ENCODE measurements at places on chromosomes 6 and 20.
A peak's percentile ranks its signal among the peaks of the same experiment; 100 is the strongest.

- DNase-seq = no peak
These were observed at the start of gene SLC2A10 for GRCh38 chr20:46709459-46710152. Gene SLC2A10 (plus strand): TSS chr20:46709649. CDS start chr20:46709737, 88 bp downstream.

- DNase-seq = no peak
These were observed 34.9 kb downstream of the DCDC2 start for GRCh38 chr6:24322924-24323323.

DNA sequence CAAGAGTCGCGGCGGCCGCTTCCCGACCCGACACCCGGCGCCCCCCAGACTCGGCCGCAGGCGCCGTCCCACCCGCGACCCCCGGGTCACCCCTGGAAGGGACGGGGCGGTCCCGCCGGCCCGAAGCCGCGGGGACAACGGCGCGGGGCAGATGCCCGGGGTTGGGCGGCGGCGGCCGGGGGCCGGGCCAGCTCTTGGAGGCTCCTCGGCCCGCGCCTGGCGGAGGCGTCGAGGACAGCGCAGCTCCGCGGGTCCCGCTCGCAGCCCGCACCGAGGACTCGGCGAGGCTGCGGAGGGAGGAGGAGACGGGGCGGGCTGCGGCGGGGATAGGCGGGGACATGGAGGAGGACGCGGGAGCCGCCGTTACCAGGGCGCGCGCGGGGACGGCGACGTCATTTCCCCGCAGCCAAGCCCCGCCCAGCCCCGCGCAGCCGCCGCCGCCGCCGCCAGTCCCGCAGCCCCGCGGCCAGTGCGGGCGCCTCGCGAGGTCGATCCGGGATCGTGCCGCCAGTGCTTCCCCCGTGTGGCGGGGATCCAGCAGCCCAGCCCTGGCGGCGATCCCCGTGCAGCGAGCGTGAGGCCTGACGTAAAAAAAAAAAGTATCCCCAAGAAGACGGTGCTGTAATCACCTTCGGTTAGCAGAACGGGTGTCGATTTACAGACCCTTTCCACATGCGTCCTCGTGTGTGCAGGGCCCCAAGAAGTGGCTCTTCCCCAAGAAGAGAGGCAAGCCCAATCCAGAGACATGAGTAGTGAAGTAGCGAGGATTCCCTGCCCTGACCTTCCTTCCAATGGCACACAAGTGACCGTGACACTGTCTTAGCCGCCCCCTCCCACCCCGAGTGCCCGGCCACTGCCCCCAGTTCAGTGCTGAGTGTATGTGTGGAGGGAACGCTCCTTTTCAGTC is at the start of gene FAM184A:
FAM184A (minus strand) TSS at position 289 of the 907 bp plus-strand sequence. CDS start 365 bp downstream, outside the sequence.
- no peak for DNase-seq

DNA sequence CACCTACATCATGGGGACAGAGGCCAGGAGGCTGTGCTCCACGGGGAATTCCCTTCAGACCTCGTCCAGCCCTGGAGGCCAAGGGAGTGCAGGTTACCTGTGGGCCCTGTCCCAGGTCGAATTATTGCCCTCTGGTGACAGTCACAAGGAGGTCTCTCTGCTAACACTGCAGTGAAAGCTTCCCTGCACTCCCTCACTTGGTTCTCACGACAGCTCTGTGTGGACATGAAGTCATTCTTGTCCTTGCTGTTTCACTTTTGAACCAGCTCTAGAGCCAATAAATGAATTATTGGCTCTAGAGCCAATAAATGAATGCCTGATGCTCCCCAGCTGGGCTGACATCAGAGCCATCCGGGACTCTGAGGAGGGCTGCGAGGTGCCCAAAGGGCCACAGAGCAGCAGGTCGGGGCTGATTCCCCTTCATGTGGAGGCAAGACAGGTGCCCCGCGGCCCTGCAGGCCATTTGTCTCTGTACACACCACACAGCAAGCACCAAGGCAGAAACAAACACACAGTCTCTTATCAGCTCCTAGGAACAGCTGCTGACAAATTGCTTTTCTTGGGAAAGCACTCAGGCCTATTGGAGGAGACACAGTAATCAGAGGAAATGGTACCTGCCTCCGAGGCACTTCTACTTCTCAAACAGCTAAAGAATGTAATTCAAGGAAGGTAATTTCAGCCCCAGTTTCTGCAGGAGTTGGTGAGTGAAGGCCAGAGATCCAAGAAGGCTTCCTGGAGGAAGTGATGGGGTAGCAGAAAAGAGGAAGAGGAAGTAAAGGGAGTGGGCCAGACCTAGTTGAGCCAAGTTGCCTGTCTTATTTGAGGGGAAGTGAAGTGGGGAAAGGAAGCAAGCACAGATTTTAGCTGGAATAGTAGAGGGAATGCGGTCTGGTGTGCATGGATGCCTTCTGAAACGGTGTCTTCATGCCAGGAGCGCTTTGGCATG is 27.5 kb upstream of the TBXT start:
- DNase-seq = no peak

DNA sequence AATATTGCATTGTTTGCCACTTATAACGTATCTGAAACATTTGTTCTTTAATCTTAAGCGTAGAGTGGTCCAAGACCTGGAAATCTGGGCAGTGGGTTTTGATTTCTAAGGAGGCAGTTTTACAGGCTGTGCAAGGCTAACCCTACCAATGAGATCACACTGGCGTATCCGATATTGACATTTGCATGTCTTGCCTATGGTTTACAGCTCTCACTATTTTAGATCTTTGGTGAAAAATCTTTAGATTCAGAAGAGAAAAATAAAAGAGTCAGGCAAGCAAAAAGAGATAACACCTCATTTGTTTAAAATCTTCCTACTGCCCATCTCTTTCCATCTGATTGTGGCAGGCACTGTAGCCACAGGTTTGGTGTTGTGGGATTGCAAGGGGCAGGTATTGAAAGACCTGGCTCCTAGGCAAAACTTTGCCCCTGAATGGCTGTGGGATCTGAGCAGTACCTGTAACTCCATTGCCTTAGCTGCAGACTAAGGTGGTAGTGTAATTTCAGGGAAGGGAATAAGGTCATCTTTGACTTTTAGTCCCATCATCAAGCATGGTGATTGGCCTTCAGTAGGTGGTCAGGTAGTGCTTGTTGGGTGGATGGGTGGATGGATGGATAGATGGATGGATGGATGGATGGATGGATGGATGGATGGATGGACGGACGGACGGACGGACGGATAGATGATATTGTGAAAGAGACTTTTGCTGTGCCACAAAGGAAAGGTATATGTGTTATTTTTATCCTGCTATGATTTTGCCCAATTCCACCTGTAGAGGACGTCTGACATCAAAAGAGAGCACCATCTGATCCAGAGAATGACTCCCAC is 1.9 kb downstream of the TNFAIP3 start:
- DNase-seq = no peak

DNA sequence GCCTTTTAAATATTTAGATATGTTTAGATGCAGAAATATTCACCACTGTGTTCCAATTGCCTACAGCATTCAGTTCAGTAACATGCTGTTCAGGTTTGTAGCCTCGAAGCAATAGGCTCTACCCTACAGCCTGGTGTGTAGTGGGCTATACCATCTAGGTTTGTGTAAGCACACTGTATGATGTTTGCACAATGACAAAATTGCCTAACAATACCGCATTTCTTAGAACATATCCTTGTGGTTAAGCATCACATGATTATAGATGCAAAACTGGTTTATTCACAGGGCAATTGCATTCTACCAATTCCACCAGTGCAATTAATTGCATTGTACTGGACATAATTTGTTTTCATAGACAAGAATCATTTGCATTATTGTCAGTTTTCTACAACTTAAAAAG is 7.9 kb upstream of the SLC22A16 start:
- DNase-seq = peak; percentile 20

GRCh38 chr6:6622501-6622900 is 34.0 kb downstream of the LY86 start:
- no peak for DNase-seq

GRCh38 chr20:62952373-62952967 is at the start of gene SLC17A9:
Gene SLC17A9 (plus strand): TSS chr20:62952709. CDS start chr20:62952831, 122 bp downstream.
- peak; percentile 26 for DNase-seq

DNA sequence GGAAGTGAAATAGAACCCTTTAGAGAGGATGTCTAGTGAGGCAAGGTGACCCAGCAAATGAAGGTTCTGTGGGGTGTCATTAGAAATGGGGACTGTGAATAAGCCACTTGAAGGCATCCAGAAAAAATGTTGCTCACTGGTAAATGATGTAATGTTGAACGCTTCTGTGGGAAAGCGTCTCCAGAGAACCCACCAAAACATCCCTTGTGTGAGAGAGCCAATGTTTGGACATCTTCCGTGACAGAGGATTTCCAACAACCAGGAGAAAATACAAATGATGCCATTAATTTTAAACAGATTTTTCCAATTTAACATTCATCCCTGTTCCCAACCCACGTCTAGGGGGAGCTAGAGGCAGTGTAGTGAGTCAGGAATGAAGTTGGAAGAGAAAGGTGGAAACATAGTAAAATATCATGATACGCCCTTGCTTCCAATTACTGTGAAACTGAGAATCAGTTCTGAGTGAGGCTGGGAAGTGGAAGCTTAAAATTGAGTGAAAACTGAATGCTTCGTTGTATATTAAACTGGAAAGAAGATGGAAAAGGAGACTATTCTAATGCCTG is 584.2 kb downstream of the CD109 start:
- no peak for DNase-seq

DNA sequence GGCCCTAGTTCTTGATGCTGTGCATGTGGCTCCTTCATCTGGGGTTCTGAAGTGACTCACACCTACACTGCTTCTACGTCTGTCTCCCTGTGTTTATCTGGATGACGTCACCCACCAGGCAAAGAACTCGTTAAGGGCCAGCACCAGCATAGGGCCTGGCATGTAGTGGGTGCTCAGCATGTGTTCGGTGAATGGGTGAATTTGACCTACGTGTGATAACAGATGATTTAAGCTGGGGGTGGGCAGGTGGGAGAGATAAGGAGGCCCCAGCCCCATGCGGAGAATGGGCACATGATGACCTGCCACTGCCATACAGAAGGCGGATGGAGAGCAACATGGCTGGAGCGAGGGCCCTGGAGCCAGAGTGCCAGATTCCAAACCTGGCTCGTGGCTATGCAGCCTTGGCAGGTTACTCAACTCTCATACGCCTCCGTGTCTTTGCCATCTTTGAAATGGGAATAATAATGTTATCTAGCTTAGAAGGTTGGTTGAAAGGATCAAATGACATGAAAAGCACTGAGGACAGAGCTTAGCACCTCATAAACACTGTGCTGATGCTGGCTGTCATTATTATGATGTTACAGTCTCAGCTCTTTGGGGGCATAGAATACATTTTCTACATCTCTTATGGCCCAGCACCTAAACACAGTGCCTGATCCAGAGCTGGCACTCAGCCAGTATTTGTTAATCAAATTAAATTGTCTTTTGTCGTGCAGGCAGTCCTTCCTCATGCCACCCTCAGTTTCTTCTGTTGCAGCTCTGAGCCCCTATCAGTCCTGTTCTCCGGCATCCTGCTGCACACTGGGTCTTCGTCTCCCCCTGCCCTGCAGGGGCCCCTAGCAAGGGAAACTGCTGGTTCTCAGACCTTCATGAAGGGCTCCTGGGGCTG is 39.6 kb downstream of the VEGFA start:
- DNase-seq = peak; percentile 76

- no peak for DNase-seq
These were observed 153.7 kb upstream of the PROKR2 start for GRCh38 chr20:5470458-5470857.

- DNase-seq = no peak
These were observed 9.1 kb downstream of the ATP9A start for GRCh38 chr20:51758978-51759544.

GRCh38 chr6:109788687-109789086 is 97.6 kb downstream of the FIG4 start:
- DNase-seq = no peak

- no peak for DNase-seq
These were observed 184.8 kb downstream of the HIVEP2 start for GRCh38 chr6:142760152-142760551.

GRCh38 chr6:145155411-145155810 is 579.9 kb downstream of the EPM2A start:
- no peak for DNase-seq

- DNase-seq = no peak
These were observed 30.1 kb downstream of the TOX2 start for GRCh38 chr20:43944653-43945235.

- DNase-seq = no peak
These were observed 3.4 kb upstream of the TUBB2B start for GRCh38 chr6:3230900-3231246.

GRCh38 chr6:25329161-25329817 is 50.1 kb downstream of the CARMIL1 start:
- no peak for DNase-seq

GRCh38 chr6:106763361-106763760 is 134.0 kb downstream of the QRSL1 start:
- no peak for DNase-seq

GRCh38 chr6:131769385-131770141 is 38.3 kb upstream of the ENPP1 start:
- DNase-seq = no peak

DNA sequence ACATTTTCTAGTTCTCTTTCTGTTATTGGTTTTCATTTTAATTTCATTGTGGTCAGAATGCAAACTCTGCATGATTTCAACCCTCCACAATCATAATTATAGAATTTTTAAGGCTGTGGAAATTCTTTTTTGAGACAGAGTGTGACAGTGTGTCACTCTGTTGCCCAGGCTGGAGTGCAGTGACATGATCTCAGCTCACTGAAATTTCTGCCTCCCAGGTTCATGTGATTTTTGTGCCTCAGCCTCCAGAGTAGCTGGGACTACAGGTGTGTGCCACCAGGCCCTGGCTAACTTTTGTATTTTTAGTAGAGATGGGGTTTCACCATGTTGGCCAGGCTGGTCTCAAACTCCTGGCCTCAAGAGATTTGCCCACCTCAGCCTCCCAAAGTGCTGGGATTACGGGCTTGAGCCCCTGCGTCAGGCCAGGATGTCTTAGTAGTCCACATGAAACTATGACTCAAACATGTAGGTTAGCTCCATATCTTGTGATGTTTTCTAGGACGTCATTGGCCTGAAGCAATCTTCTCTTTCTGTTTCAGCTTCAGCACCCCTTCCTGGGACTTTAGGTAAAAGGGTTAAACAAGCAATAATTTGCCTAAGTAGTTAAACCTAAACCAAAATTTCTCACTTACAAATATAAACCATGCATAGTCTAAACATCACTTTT is 47.4 kb upstream of the SAMD3 start:
- no peak for DNase-seq

GRCh38 chr6:85537055-85537494 is 56.6 kb downstream of the SNX14 start:
- no peak for DNase-seq

DNA sequence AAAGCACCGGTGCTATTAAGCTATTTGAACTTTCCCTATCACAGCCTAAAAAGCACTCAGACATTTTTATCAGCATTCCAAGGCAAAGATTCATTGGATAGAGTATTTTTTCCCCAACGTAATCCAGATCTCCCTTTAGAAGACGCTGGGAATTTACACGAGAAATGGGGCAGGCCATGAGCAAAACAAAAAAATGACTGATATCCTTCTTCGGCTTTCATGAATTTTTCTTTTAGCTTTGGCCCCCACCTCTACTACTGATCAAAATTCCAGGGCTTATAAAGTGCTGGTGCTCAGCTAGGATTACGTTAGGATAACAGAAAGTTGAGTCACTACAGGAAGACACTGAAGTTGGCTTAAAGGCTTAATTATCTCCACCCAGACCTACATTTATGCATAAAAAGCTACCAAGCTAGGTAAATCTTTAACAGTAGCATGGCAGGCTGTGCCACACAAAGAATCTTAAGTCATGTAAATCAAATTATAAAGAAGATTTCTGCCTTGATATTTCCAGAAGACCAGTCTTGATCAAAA is 418.5 kb upstream of the BTBD3 start:
- no peak for DNase-seq
